ENCODE measurements at places on chromosomes 7 and 10.

GRCh38 chr10:18282094-18282493, 141.9 kb downstream of the CACNB2 start:
- H3K27me3 ChIP-seq = no peaks in the 10 kb centered on the region
- DNase-seq = no peak
- H3K4me3 ChIP-seq = no peak overlapping the region
- H3K4me1 ChIP-seq = no peaks in the 10 kb centered on the region
- H3K27ac ChIP-seq = no peak overlapping the region
- no peaks in the 10 kb centered on the region for H3K36me3 ChIP-seq

DNA sequence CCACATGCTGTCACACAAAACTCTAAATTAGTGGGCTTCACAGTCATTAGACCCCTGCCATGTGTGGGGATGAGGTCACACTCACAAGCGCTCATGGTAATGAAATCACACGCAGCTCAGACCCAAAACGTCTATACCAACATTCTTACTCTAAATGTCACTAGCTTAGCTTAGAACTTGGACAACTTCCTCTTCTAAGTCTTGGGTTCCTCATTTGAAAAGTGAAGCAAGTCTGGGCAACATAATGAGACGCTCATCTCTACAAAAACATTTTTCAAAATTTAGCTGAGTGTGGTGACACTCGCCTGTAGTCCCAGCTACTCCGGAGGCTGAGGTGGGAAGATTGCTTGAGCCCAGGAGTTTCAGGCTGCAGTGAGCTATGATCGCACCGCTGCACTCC, 92.7 kb upstream of the MACROH2A2 start:
- no peaks in the 10 kb centered on the region for H3K4me1 ChIP-seq
- peaks cover 9% of the 10 kb centered on the region for H3K27me3 ChIP-seq
- no peak overlapping the region for H3K27ac ChIP-seq
- no peak for DNase-seq
- H3K36me3 ChIP-seq = no peaks in the 10 kb centered on the region

DNA sequence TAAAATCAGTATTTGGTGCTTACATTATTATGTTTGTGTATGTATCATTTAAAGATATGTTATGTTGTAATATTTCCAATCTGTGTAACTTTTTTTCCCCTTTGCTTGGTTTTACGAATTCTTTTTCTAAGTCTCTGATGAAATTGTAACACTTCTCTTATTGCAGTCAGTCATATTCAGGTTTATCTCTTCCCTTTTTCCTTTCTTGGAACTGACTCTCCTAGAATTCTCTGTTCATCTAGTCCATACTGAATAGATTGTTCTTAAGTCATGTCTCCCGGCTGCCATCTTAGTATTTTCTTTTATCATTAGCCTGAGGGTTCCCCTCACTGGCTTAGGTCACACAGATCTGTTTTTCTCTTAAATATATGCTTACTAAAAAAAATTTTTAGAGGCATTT, 44.6 kb downstream of the PHTF2 start:
- no peak overlapping the region for H3K27ac ChIP-seq
- DNase-seq = no peak
- H3K27me3 ChIP-seq = no peaks in the 10 kb centered on the region
- peaks cover 2% of the 10 kb centered on the region for H3K4me1 ChIP-seq
- H3K4me3 ChIP-seq = no peak overlapping the region
- peaks cover 28% of the 10 kb centered on the region for H3K36me3 ChIP-seq

DNA sequence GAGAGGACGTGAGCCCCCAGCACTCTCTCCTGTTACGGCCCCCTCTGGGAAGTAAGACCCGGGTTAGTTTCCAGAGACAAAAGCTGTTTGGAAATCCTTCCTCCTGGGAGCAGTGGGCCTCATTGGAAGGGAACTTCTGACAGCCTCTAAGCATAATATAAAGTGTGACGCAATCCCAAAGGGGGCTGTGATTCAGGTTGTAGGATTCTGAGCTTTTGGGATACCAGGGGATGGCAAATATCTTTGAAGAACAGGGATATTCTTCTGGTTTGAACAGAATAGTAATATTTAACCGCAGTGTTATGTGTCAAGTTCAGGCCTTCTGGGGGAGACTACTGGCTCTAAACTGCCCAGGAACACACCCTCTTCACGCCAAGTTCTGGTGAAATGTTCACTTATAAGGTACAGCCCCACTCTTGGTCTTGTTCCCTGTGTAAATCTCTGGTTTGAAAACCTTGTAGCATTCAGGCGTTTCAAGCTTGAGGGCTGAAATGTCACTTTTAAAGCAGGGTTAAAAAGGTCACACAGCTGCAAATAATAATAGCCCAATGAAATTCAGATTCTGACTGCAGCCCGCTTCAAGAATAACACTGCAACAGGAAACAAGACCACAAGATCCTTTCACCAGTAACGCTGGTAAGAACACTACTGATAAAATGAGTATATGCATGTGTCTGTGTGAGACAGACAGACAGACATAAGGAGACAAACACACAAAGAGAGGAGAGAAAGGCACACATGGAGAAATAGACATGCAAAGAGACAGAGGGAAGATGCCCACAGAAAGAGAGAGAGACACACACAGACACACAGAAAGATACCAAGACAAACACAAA, 69.0 kb downstream of the CREB5 start:
- no peaks in the 10 kb centered on the region for H3K36me3 ChIP-seq
- peaks cover 22% of the 10 kb centered on the region for H3K27me3 ChIP-seq
- H3K27ac ChIP-seq = no peak overlapping the region
- peaks cover 4% of the 10 kb centered on the region for H3K4me1 ChIP-seq
- no peak overlapping the region for H3K4me3 ChIP-seq
- DNase-seq = no peak

- H3K4me1 ChIP-seq = no peaks in the 10 kb centered on the region
- no peak overlapping the region for H3K27ac ChIP-seq
- H3K36me3 ChIP-seq = no peaks in the 10 kb centered on the region
Measured at GRCh38 chr7:1708596-1709251, 38.6 kb downstream of the ELFN1 start.

DNA sequence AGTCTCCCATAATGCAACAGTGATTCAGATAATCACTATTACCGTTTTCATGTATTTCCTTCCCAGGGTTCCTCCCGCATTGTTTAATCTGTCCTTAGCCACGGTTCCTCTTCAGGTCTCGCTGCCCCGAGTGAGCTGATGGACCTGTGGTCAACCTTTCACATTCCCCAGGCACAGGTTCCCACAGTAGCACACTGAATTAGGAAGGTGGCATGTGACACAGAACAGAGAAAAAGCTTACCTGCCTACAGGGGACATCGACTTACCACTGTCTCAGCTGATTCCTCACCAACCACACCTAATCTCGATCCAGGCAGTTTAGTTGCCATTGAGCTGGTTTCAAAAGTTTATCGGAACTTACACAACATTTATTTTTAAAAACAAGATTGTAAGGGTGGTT, 72.2 kb downstream of the MTURN start:
- H3K4me1 ChIP-seq = no peaks in the 10 kb centered on the region
- H3K36me3 ChIP-seq = no peaks in the 10 kb centered on the region
- no peak overlapping the region for H3K4me3 ChIP-seq
- DNase-seq = no peak
- H3K27me3 ChIP-seq = no peaks in the 10 kb centered on the region

- no peaks in the 10 kb centered on the region for H3K36me3 ChIP-seq
- H3K27me3 ChIP-seq = peaks cover 5% of the 10 kb centered on the region
- no peak for DNase-seq
- H3K4me3 ChIP-seq = no peak overlapping the region
- H3K4me1 ChIP-seq = no peaks in the 10 kb centered on the region
Measured at GRCh38 chr10:125774581-125775191, 935 bp downstream of the MMP21 start.

DNA sequence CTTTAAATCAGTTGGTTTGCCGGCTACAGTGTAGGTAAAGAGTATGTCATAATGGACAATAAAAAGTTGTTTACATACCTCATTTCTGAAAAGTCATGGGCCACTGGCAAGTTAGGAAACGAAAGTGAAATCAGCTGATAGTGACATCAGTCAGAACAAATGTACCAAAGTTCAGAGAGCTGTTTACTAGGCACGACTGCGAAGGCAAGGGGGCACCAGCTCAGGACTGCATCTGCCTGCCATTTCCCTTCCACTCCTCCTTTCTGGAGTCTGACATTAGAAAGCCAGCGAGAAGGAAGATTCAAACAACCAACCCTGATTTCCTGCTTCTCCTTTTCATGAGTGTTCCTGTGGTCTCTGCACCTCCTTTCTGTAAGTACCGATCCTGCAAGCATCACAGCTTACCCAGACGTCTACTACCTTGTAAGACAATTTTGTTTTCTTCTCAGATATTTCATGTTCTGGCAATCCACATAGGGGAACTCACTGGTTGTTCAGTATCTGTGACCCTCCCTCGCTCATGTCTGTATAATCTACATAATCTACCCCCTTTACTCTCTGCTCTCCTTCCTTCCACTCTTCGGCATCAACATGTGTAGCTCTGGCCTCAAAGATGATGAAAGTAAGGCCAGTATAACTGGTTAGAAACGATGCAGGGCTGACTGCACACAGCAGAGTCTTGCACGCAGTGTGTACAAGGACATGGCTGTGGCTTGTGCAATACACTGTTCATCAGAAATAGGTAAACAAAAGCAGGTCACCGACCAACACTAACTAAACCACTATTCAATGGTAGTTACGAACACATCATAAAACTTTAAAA, at the start of gene TMEM140:
Gene TMEM140 (plus strand): TSS at position 174 of the 823 bp plus-strand sequence. CDS start 16,370 bp downstream, outside the sequence.
- peaks cover 58% of the 10 kb centered on the region for H3K4me1 ChIP-seq
- peak within 1 kb of the TSS; percentile 86 for H3K4me3 ChIP-seq
- H3K36me3 ChIP-seq = peaks cover 49% of the 10 kb centered on the region
- no peaks in the 10 kb centered on the region for H3K27me3 ChIP-seq
- peak within 1 kb of the TSS; percentile 96 for H3K27ac ChIP-seq

- H3K27me3 ChIP-seq = no peaks in the 10 kb centered on the region
- DNase-seq = no peak
- no peak overlapping the region for H3K27ac ChIP-seq
- H3K36me3 ChIP-seq = no peaks in the 10 kb centered on the region
Measured at GRCh38 chr10:93440591-93441091, 41.5 kb downstream of the MYOF start.

Measured in activated CD4-positive, alpha-beta T cell treated with anti-CD3 and anti-CD28 coated beads, Interleukin-2, amount 10 ng/mL, durations not matched to agents 7 days and 5 days (primary cell).